ENCODE measurements at places on chromosomes 3 and 15.

- no peak for DNase-seq
Observed at GRCh38 chr3:45236964-45237363, 10.9 kb upstream of the TMEM158 start.

DNA sequence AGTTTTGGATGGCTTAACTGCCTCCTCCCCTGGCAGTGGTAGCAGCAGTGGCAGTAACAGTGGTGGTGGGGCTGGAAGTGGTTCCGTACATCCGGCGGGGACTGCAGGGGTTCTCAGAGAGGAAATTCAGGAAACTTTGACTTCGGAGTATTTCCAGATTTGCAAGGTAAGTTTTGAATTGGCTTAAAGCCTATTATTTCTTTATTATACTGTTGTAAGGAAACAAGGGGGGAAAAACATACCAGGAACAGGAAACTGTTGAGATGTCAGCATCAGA lies 1.5 kb downstream of the STXBP5L start:
- DNase-seq: no peak

GRCh38 chr3:158072790-158073189 lies 33.4 kb downstream of the SHOX2 start:
- DNase-seq: no peak

DNA sequence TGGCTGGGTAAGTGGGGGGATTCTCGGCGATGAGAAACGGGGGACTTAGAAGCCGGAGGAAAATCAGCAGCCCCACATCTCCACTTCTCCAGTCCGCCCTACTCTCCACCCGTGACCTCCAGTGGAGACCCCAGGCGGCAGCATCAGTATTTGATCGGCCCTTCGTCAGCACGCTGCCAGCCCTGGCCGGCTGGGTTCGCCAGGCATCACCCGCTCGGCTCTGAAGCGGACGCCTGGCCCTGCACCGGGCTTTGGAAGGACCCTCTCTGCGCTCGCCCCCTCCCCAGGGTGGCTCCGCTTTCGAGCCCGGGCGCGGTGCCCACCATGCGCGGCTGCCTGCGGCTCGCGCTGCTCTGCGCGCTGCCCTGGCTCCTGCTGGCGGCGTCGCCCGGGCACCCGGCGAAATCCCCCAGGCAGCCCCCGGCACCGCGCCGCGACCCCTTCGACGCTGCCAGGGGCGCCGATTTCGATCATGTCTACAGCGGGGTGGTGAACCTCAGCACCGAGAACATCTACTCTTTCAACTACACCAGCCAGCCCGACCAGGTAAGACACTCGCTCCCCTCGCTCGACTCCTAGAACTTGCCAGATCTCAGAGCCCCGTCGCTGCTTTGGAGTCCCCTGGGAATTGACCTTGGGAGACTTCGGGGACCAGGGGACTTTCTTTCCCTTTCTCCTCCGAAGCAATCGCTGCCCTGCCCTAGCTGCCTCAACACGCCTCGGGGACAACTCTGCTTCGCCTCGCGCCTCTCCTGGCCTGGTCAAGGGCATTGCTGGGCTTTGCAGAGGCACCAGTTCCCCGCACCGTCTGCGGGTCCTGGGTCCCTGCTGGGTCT lies 561 bp downstream of the SIDT1 start:
- DNase-seq: no peak

DNA sequence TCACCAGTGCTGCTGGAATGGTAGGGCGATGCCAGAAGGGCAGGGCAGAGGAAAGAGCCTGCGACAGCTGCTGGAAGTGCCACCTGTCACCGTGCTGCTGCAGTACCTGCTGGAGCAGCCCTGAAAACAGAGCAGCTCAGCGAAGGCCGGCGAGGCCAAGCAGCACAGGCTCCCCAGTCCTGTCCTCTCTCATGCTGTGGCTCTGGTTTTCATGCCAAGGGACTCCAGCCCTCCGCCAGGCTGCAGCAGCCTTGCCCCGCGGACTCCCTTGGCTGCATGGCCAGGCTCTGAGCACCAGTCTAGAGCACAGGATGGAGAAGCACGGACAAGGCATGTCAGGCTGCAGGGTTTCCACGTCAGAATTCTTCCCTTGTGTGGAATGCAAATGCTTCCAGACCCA lies 43.9 kb downstream of the ADCY5 start:
- no peak for DNase-seq

DNA sequence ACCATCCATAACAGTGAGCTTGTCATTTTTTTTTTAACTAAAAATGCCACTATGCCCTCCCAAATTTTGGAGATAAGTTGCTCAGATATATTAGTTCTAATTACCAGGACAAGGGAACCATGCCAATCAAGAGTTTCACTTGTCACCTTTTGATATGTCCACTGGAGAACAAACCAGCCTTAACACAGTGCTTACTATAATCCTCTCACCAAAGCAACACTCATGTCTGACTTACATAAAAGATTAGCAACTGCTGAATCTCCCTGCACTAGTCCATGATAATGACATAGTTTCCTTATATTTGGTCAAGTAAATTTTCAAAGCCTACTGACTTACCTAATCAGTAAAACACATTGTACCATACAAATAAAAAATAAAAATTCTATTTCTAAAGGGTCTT lies 44.4 kb downstream of the TTBK2 start:
- no peak for DNase-seq

DNA sequence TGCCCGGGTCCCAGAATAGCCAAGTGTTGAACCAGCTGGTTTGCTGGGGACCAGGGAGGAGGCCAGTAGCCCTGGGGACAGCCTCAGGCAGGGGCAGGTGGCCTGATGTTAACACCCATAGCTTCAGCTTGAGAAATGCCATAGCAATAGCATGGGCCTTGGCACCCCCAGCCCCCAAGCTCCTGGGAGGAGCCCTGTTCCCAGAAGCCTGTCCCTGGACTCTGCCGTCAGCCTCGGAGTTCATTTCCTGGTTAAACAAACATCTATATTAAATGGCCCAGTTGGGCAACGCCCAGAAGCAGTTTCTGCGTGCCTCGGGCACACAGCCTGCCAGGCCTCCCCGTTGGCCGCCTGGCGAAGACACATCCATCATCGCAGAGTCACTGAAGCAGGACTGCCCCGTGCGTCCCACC lies 58.2 kb downstream of the FGD5 start:
- no peak for DNase-seq

DNA sequence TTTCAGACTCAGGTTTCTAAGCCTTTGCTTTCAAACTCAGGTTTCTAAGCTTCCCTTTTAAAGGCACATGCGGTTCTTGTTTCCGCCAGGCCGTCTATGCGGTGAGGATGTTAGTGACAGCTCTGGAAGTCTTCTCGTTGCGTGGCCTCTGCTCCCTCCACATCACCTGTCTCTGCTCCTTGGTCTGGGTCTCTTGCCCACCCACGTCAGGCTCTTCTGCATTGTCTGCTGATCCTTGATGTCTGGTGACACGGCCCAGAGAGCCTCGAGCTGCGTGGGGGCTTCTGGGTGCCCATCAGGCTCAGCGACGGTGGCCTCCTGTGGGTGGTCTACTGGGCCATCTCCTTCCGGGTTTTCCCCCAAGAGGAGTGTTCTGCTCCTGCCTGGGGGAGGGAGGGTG lies 30.5 kb downstream of the KLF13 start:
- no peak for DNase-seq

DNA sequence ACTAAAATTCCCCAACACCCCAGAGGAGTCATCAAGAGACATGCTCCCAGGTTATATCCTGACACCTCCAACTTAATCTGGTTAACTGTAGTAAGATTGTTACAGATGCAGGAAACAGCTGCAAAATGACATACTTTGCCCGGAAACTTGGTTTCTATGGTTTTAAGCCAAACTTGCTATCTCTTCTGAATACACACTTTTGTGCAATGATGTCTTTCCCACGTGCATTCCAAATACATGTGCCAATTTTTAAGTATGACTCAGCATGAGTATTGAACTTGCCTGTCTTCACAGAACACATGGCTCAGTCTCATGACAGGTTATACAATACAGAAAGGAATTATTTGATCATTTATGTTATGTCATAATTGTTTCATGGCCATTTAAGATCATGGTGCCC lies 207.0 kb upstream of the DCBLD2 start:
- no peak for DNase-seq

DNA sequence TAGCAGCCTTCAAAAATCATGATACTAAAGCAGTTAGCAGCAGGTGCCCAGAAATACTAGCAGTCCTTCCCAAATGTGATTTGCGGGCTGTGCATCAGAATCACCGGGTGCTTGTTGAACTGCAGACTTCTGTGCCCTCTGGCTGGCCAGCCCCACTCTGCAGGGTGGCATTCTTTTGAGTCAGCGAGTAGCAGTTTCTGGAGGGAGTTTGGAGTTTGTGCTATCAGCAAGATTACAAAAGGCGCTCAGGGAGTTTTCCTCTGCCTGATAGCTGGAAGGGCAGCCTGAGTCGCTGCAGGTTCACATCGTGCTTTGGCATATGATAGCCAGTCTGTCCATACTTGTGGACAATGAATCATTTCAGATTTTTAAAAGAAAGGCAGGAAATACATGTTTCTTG lies 57.6 kb downstream of the CLDN11 start:
- no peak for DNase-seq

DNA sequence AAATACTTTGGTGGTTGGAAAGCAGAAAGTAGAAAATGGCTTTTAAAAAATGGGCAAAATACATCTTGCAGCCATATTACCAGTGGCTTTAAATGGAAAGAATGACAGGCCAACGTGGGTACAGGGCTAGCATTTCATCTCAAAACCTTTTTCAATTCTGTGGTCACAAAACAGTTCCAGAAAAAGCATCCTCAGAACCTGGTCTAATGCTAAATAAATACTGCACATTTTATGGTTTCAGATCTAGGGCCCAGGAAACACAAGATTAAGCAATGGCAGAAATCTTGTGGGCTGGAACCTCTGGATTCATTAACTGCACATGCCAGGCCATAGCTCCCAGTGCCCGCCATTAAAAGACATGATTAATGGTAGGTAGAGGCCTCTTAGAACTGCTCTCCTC lies 470.2 kb upstream of the RASGRP1 start:
- no peak for DNase-seq

DNA sequence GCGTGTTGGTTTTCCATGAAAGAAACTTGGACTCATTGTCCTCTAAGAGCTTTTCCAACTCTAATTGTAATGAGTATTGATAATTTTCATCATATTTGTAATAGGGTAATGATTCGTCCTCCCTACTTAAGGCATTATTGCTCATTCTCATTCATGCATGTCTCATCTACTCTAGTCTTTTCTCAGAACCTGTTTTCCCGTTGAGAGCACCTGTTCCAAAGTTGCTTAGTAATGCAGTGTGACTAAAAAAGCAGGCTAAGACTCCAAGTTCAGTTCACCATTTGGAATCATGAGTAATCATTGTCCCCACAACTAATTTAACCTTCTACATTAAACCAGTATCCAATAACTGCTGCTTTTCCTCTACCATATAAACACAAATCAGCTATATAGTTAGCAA lies 84.0 kb downstream of the FILIP1L start:
- DNase-seq: no peak

GRCh38 chr3:175713268-175713667 lies 854.1 kb downstream of the NAALADL2 start:
- DNase-seq: no peak

DNA sequence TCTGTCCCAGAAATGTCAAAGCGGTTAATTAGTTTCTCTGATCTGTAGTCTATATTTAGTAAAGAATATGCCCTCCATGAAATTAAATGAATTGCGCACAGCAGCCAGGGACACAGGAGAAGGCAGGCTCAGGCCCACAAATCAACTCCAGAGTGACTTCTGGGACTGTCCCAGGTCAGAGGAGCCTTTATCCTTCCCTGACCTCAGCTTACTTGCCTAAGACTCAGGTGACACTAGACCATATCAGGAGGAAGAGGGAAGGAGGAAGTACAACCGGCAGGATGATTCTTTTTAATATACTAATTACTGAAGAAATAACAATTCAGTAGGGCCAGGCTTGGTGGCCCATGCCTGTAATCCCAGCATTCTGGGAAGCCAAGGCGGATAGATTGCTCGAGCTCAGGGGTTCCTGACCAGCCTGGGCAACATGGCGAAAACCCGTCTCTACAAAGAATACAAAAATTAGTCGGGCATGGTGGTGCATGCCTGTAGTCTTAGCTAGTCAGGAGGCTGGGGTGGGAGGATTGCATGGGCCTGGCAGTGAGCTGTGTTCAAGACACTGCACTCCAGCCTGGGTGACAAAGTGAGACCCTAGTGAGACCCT lies 1.8 kb upstream of the GPR15 start:
- DNase-seq: no peak

- no peak for DNase-seq
Observed at GRCh38 chr3:24506966-24507775, 12.5 kb upstream of the THRB start.

DNA sequence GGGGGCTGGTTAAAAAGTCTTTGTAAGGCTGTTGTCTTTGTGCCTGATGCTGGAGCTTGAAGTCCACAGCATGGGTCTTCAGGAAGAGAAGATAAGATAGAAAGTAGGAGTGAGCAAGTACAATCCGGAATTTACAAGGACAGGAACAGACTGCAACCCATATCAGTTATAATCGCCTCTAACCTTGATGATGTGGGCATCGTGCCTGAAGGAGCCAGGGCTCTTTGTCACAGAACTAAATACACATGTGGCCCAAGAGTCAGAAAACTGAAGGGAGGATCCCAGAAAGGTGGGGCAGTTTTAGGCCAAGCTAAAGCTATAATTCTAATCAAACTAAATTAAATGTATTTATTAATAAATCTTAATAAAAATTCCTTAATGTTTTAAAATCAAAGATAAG lies 132.2 kb downstream of the TMCO5A start:
- DNase-seq: no peak

DNA sequence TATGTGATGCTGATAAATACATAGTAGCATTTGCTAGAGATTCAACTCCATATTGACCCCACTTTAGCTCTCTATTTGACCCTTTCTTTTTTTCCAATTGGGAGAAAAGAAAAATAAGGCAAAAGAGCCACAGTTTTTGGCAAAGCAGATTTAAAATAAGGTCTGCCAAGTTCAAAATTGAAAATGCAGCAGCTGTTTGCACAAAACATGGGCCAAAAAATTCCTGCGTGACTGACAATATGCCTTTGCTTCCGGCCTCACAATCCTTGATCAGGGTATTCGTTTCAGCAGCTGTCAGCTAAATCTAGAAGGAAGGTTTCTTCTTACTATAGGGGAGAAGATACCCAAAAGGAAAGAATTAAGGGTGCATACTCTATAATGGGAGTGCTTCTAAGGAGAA lies 563.5 kb upstream of the CCDC54 start:
- no peak for DNase-seq

Measured in nucleus accumbens (tissue), 56 donors.